Activated CD4-positive, alpha-beta T cell treated with anti-CD3 and anti-CD28 coated beads, Interleukin-2, Interleukin-4, amounts not matched to agents 100 ng/mL and 50 ng/mL, durations not matched to agents 16 hours and 8 hours (primary cell): ENCODE measurements at places on chromosomes 5 and 9.

GRCh38 chr5:59371525-59372127, 521.9 kb downstream of the PDE4D start:
- DNase-seq: no peak

DNA sequence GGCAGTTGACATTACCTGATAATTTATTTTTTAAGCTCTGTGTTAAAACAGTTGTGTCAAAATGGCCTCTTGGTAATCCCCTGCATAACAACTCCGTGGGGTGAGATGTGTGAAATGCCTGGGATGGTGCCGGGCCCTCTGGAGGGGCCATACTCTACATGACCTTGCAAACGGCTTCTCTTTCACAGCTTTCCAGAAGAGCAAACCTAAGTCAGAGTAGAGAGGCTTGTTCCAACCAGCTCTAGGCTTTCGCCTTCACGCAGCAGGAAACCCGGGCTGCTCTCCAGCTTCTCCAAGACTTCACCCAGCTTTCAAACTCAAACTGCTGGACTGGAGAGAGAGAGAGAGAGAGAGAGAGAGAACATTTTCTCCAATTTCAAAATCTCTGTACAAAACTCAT, 120.1 kb downstream of the SNX18 start:
- DNase-seq: no peak

GRCh38 chr9:134486143-134486591, 155.4 kb upstream of the COL5A1 start:
- DNase-seq: no peak

GRCh38 chr5:149712439-149713147, 17.5 kb upstream of the PPARGC1B start:
- DNase-seq: no peak

DNA sequence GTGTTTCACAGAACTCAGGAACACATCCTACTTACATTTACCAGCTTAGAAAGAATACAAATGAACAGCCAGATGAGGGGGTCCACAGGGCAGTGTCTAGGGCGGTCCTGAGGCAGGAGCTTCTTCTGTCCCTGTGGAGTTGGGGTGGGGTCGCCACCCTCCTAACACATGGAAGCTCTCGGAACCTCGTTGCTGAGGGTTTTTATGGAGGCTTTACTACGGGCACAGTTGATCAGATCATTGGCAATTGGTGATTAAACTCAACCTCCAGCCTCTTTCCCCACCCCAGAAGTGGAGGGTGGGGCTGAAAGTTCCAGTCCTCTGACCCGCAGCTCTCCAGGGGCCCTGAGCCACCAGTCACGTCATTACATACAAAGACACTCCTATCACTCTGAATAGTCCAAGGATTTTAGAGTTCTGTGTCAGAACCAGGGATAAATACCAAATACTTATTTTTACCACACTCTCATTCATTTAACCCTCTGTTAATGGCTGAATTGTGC, 156.9 kb downstream of the COL23A1 start:
- DNase-seq: no peak
